ENCODE measurements at places on chromosomes 12 and 14.

- no peak for DNase-seq
Measured at GRCh38 chr14:102825307-102826095, 48.3 kb downstream of the TRAF3 start.

GRCh38 chr12:124853781-124854636 is 9.7 kb downstream of the SCARB1 start:
- no peak for DNase-seq

DNA sequence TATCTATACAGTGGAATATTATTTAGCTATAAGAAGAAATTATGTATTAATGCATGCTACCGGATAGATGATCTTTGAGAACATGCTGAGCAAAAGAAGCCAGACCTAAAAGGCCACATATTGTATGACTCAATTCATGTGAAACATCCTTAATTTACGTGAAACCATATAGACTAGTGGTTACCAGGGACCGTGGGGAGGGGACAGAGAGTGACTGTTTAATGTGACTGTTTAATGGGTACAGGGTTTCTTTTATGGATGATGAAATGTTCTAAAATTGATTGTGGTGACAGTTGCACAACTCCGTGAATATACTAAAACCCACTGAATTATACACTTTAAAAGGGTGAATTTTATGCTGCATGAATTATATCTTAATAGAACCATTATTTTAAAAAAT is 8.5 kb upstream of the BCL7A start:
- DNase-seq: no peak

- no peak for DNase-seq
Measured at GRCh38 chr12:120055231-120056000, 61.1 kb downstream of the RAB35 start.

DNA sequence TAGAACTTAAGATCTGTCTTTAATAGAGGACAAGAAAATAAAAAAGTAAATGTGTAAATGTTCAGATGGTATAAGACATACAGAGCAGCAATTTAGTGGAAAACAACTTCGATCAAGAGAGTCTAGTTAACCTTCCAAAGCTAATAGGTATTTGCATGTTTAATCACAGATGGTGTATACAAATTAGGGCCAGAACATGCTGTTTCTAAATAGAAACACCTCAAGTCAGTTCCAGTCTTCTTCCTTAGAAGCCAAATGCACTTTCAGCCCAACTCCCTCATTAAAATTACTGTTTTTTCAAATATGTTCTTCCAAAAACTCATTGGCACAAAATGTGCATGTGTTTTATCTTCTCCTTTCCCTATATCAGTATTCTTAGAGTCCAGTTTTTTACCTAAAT is 604.4 kb downstream of the SLC6A15 start:
- DNase-seq: no peak

DNA sequence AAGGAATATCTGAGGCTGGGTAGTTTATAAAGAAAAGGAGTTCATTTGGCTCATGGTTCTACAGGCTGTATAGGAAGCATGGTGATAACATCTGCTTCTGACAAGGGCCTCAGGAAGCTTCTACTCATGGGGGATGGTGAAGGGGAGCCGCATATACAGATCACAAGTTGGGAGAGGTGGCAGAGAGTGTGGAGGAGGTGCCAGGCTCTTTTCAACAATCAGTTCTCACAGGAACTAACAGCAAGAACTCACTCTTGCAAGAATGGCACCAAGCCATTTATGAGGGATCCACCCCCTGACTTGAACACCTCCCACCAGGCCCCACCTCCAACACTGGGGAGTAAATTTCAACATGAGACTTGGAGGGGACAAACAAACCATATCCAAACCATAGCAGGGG is 3.5 kb upstream of the TSPAN11 start:
- DNase-seq: no peak

DNA sequence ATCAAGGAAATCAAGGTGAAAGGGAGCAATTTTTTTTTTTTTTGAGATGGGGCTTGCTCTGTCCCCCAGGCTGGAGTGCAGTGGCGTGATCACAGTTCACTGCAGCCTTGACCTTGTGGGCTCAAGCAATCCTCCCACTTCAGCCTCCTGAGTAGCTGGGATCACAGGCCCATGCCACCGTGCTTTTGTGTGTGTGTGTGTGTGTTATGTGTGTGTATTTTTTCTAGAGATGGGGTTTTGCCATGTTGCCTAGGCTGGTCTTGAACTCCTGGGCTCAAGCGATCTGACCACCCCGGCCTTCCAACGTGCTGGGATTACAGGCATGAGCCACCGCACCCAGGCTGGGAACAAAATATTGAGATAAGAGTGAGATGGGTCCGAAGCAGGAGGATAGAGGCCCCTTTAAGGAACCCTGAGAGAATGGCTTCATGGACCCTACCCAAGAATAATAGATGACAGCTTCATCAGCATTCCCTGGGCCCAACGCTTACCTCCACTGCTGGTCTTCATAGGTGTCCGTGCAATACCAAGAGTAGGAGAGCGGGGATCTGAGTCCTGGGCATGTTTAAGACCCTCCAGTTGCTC is 1.0 kb downstream of the CDCA3 start:
- DNase-seq: no peak

DNA sequence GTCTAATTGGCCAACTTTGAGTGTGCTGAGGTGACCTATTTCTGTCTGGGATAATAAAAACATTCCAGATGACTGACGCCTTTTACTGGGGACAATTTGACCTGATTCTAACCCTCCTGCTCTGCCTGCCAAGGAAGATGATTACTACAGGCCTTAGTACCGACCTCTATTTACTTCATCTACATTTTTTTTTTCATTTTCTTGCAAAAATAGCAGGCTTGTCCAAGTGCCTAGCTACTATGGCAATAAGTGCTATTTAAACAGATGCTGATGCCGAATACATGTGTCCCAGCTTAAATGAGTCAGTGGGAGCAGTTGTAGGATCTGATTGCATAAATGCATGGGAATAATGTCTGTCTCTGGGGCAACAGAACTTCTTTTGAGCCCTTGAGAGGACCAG is 254.3 kb downstream of the RGS6 start:
- DNase-seq: no peak

DNA sequence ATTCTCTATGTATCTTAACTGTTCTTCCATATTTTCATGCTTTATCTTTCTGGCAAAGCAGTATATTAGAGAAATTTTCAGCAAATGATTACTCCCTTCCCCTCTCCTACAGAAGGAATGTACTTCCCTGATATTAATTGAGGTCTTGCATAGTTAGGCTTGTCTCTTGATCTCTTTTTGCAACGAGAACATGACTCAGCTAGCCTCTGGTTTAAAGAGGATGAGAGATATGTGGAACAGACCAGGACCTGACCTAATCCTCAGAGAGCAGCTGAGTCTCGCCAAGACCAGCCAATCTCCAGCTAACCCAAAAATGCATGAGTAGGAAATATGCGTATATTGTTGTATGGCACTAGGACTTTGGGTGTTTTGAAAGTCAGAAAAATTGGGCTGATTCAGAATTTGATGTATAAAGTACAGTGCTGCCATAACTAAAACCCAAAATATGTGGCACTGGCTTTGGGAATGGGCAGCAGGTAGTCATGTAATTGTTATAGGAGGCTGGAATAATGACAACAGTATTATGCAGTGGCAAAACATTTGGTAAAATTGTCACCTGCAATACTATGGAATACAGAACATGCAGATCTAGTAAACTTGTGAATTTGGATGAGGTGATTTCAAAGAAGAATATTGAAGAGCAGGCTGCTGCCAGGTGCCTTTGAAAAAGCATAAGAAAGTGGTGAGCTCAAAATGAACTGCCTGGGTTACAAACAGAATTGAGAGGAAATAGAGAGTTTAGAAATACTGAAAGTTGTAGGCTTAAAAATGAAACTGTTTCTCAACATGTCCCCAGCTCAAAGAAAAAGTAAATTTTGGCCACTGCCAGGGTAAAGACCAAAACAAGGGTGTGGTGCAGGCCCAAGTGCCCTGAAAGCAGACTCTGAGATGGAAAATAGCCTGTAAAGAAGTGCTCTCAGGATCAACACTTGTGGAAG is 9.3 kb upstream of the USP15 start:
- DNase-seq: no peak

DNA sequence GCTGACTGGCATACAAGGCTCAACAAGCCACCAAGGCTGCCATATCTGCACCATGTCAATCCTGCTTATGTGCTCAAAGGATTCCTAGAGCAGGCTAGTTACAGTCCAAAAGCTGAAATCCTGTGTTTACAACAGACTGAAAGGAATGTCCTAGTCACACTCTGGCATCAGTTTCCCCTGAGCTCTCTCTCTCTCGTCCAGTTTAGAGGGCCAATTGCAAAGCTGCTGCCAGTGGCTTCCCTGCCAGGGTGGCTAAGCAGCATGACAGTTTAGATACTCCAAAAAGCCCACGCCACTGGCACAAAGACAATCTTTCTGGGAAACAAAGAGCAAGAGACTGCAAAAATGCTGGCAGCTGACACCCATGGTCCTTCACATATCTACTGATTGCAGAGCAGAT is 392.1 kb downstream of the RPS29 start:
- no peak for DNase-seq

DNA sequence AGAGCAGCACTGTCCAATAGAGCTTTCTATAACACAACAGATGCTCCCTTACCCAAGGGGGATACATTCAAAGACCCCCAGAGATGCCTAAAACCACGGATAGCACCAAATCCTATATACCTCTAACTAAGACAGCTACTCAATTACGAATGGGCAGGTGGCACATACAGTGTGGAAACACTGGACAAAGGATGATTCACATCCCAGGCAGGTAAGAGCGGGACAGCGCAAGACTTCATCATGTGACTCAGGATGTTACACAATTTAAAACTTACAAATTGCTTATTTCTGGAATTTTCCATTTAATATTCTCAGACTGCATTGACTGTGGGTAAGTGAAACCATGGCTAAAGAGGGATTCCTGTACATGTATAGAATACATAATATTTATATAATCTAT is 5.5 kb upstream of the HCFC2 start:
- DNase-seq: no peak

DNA sequence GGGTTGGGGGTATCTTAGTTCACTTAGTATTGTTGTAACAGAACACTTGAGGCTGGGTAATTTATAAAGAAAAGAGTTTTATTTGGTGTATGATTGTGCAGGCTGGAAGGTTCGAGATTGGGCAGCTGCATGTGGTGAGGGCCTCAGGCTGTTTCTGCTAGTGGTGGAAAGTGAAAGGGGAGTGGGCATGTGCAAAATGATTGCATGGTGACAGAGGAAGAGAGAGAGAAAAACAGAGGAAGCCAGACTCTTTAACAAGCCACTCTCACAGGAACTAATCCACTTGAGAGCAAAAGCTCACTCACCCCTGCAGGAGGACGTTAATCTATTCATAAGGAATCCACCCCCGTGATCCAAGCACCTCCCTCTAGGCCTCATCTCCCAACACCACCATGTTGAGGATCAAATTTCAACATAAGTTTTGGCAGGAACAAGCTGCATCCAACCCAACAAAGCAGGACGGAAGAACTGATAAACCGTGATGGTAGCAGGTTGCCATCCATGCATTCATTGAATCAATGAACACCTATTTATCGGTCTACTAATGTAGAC is 165.0 kb upstream of the GZMB start:
- DNase-seq: no peak

- no peak for DNase-seq
Measured at GRCh38 chr14:100434911-100435438, 111.8 kb downstream of the SLC25A47 start.

DNA sequence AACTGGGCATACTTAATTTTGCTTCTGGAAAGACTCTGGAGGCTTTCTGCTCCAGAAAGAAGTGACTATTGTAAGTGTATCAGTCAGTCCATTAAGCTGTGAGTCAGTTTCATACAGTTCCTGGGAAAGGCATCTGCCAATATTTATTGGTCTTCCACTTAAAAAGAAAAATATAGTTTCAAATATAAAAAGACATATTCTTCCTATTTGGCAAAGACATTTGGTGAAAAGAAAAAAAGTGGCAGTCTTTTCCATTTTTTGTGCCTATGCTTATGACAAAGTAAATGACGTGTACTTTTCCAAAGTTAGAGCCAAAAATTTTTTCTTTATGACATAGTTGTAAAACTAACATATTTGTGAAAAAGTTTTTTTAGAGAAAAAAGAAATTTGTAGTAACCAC is 12.3 kb downstream of the TMEM30B start:
- DNase-seq: no peak

DNA sequence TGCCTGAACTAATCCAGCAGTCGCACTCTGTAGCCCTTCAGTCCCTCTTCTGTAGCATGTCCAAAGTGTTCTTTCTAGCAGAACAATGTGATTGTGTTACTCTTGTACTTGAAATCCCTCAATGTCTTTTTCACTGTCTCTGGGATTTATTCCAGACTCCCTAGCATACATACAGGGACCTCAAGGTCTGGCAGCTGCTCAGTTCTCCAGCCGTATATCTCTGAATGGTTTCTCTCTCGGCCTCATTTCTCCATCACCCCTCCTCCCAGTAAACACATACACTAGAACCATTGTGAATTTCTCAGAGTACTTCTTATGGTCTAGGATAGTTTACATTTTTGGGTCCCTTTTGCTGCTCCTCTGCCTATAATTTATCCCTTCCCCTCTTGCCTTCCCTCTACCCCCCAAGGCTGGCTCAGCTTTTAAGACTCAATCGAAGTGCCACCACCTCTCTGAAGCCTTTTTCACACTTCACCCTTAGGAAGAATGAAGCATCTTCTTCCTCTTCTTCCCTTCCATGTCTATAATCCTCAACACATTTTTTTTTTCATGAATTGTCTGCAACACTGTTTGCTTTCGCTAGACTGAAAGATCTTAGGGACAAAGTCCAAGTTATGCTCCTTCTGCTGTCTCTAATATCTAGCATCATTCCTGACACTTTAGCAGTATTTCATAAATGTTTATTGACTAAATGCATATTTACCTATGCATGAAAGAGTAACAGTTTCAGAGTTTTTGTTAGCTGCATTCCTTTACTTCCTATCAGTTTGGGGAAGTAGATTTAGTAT is 446.1 kb downstream of the ZFP36L1 start:
- DNase-seq: no peak

GRCh38 chr14:71163050-71163841 is 256.0 kb downstream of the PCNX1 start:
- DNase-seq: no peak

- no peak for DNase-seq
Measured at GRCh38 chr14:92686900-92687427, 61.5 kb downstream of the LGMN start.

GRCh38 chr14:63448841-63449240 is 94.3 kb downstream of the PPP2R5E start:
- DNase-seq: no peak

DNA sequence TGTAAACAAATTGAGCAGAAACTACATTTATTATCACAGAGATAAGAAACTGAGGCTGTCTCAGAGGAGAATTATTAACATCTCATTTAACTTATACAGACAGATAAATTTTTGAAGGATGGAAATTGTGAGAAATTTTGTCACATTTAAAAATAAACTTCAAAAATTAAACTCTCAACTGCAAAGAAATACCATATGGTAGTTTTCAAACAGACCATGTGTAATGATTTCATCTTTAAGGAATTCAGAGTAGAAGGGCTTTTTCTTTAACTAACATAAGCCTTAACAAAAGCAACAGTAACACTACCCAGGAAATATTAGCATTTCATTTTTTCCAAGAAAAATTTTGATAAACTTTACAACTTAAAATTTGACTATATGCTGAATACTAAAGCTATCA is 26.6 kb downstream of the NUP37 start:
- DNase-seq: peak; percentile 12

- no peak for DNase-seq
Measured at GRCh38 chr12:92442782-92443181, 260.0 kb upstream of the PLEKHG7 start.
